ENCODE measurements at places on chromosomes 11 and 22.

DNA sequence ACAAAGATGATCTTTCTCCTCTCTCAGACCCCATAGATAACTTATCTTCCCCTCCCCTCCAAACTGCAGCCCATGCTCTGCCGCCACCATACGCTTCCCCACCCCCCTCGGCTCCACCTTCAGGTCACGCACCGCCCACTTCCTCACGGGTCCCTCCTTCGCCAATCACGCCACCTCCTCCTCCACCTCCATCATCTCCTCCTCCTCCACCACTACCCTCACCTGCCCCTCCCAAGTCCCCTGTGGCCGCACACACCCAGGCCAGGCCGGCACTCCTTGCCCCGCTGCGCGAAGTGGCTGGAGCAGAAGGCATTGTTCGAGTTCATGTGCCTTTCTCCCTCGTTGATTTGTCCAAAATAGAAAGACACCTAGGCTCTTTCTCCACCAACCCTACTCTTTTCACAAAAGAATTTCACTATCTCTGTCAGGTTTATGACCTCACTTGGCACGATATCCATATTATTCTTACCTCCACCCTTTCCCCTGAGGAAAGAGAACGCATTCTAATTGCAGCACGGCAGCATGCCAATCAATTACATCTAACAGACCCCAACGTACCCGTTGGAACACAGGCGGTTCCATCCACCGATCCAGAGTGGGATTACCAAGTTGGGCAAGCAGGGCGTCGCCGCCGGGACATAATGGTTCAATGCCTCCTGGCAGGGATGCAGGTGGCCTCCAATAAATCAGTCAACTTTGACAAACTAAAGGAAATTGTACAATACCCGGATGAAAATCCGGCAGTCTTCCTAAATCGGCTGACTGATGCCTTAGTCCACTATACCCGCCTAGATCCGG, 12.3 kb upstream of the OR56A3 start:
- DNase-seq, result no peak

GRCh38 chr22:23609983-23610781, 21.9 kb downstream of the DRICH1 start:
- peak; percentile 7 for DNase-seq

DNA sequence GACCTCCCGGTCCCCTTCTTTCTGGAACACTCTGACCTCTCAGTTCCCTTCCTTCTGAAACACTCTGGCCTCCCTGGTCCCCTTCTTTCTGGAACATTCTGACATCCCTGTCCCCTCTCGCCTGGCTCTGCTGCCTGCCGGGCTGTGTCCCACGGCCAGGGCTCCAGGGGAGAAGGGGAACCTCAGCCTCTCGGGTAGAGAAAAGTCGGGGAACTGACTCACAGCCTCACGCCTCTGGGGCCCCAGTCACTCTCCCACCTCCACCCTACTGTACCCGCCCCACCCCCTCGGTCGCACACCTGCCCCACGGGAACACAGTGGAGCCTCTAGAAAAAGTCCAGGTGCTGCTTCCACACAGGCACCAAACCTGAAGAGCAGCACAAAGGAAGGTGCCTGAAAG, 93.3 kb downstream of the BRD1 start:
- DNase-seq, result no peak

DNA sequence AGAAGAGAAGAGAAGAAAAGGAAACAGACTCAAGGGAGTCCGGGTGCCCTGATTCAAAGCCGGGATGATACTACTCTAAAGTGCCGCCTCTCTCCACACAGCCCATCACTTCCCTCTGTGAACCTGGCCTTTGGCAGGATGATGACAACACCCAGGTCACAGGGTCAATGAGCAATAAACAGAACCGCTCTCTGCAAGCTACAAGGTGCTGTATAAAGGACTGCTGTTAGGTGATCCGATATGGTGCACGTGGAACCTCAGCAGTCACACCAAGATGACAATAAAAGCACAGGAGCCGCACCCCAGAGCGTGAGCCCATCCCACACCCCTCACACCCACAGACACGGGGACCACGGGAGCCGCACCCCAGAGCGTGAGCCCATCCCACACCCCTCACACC, 10.7 kb downstream of the TTLL1 start:
- no peak for DNase-seq

- DNase-seq, result no peak
Measured at GRCh38 chr22:41935509-41935908, 8.9 kb upstream of the TNFRSF13C start.

GRCh38 chr11:68002938-68003845, 705 bp downstream of the UNC93B1 start:
- no peak for DNase-seq

GRCh38 chr11:113261709-113262475, 52.5 kb upstream of the TTC12 start:
- no peak for DNase-seq

DNA sequence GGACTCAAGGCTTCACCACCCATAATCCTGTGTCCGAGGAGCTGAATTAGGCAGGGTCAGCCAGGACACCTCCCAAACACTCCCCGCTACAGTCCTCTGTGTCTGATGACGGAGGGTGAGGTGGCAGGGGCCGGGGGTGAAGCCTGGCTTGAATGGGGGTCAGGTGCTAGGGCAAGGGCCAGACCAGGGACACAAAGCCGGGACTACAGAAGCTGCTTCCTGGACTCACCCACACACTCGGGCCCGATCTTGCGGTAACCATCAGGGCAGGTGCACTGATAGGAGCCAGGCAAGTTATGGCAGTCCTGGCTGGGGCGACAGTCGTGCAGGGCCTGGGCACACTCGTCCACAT, 2.3 kb downstream of the EFEMP2 start:
- no peak for DNase-seq

DNA sequence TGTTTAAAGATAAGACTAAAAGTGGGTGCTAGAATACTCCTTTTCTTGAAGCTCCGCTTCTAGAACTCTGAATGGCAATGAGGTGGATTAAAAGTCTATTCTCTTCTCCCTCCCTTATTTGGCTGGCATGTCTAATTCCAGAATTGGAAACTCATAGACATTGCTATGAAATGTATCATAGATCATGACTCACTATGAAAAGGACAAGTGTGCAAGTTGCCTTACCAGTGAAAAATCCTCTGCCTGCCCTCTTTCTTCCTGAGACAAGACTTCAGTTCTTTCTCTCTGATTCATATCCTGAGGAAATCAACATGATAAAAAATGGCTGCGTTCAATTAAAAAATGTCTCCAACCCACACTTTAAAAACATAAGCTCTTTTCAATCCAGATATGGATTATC, 73.2 kb upstream of the BLID start:
- no peak for DNase-seq

- DNase-seq, result no peak
Measured at GRCh38 chr11:110032957-110033570, 60.1 kb upstream of the ZC3H12C start.

DNA sequence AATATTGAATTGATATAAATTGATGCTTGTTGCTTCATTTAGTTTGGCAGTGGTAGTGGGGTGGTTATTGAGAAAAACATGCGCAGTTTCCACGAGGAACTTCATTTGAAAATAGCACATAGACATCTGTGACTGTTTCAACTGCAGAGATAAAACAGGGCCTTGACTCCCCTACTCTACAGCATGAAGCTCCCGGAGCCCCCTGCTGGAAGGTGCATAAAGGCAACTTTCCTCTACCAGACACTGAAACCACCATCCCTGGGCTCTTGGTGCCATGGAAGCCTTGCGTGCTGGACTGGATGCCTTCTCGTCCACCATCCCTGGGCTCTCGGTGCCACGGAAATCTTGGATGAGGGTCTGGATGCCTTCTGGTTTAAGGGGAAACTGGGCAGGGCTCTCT, 195.9 kb downstream of the CSNK2A3 start:
- DNase-seq, result peak; percentile 46

GRCh38 chr22:29156507-29156906, 49.2 kb upstream of the EMID1 start:
- no peak for DNase-seq

GRCh38 chr22:22673099-22673498, 28.7 kb downstream of the GGTLC2 start:
- no peak for DNase-seq

GRCh38 chr11:70433966-70434812, 35.9 kb downstream of the CTTN start:
- DNase-seq, result no peak

GRCh38 chr22:48803171-48803947, 1024.3 kb downstream of the BRD1 start:
- DNase-seq, result no peak

- DNase-seq, result no peak
Measured at GRCh38 chr22:19971276-19972124, 29.9 kb upstream of the TXNRD2 start.

DNA sequence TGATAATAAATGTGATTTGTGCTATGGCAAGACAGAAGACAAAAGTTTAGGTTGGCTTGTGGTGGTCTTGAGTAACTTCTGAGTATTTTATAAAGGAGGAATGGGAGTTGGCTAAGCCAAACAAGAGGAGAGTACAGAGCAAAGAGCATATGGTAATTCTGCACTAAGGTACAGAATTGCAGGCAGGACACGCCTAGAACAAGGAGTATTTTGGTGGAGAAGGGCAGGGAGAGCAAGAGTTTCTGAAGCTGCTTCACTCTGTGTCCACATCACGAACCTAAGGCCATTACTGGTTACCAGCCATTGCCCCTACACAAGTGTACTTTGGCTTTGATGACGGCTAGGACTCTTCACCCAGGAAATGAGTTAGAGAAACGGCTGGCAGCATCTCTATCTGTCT, 170.9 kb downstream of the SPON1 start:
- no peak for DNase-seq

DNA sequence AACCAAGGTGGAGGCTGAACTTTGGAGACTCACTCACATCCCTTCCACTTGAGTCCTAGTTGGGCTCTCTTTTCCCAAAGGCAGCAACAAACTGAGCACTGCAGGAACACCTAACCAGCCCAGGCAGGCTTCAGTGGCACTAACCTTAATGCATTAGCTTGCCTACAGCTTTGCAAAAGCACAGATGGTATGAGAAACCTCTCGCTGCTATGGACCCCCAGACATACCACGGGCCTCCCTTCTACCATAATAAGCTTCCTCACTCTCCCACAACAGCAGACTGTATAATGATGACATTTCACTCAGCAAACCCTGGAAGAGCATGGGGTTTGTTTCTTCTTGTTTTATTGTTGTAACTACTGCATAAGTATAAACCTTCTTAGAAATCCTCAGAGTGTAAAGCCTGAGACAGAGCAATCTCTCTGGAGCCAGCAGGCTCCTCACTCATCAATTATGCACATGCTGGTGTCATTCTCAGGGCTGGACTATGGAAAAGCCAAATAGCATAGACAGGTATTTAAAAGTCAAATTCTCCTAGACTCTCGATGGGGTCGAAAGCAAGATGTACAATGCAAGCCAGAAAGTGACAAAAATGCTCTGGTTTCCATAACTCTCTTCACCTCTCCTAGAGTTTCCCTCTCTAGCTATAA, 167.6 kb downstream of the NXPE2 start:
- no peak for DNase-seq

DNA sequence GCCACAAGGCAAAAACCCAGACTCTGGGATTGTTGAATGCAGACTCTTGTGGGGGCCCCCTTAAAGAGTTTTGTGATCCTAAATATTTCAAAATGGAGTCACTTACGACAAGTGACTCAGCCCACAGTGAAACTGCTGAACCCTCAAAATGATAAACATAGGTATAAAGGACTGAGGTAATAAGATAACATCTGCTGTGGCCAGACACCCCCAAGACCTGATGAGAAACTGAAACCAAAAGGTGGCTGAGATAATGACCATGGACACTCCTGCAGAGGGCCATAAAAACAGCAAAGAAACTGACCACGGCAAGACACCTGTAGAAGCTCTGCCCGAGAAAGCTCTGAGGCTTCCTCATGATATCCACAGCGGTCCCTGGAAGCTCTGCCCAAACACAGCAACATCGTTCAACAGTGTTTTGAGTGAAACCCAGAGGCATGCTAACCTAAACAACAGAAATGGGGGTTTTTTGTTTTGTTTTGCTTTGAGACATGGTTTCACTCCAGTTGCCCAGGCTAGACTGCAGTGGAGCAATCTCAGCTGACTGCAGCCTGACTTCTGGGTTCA, 1.6 kb upstream of the PLAAT4 start:
- no peak for DNase-seq

- no peak for DNase-seq
Measured at GRCh38 chr11:9750551-9750950, 86.7 kb downstream of the SWAP70 start.

GRCh38 chr11:41446107-41446506, 13.3 kb downstream of the LRRC4C start:
- DNase-seq, result no peak

- DNase-seq, result no peak
Measured at GRCh38 chr11:13921545-13921944, 41.0 kb upstream of the SPON1 start.

DNA sequence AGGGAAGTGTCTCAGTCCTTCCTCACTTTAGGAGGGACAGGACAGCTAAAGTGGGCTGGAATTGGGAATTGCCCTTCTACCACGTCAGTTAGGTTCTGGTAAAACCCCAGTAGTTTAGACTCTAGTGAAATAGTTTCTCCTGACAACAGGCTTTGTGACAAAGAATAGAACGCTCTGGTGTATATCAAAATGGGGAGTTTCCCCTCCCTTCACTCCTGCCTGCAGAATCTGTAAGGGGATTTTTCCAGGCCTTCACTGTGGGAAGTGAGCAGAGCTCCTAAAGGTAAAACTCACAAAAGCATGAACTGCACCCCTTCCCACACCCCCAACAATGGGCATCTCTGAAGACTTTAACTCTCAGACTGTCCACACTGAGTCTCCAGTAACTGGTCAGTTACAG, 460.9 kb upstream of the LRRC4C start:
- DNase-seq, result no peak

- DNase-seq, result peak; percentile 64
Measured at GRCh38 chr22:22684580-22685561, 40.5 kb downstream of the GGTLC2 start.

GRCh38 chr11:72236774-72237111, 7.2 kb downstream of the PHOX2A start:
- DNase-seq, result no peak

DNA sequence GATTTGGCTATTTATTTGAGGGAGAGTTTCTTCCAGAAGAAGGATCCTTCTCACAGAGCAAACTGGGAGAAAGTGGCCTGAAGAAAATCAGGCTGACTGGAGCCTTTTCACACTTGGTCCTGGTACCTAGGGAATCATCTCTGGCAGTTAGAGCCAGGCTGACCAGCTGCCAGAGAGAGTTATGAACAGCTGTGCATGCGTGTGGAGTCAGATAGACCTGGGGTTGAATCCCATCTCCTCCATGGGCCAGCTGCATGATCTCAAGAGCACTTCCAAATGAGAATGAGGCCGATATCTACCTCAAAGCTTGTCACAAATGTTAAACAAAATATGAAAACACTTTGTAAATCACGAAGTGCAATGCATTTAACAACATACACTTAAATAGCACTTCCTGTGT, 390.0 kb downstream of the TENM4 start:
- no peak for DNase-seq

DNA sequence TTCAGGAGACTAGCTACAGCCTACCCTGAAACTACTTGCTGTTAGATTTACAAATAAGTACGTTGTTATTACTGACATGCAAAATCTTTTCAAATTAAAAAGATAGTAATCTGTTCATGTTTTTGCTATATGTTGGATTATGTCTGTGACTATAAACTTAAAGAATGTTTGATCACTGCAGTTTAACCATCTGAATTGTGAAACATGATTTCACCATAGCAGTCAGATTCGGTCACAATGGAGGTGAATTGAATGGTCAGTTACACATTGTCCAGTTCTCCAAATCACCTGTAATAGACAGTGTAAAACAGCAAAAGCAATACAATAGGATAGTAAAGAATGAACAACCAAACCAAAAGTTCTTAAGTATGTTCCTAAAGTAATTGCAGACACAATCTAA, 43.3 kb downstream of the CCDC83 start:
- DNase-seq, result no peak

Data from HL-60 (cell line).